ENCODE measurements at places on chromosomes 12 and 14. TPM values are rescaled to one million over a fixed set of nuclear protein-coding genes. Genes with fewer than 3 reads are reported as not detected.

The TAPBPL gene
- total RNA-seq = 29.1 TPM

The RBP5 gene
- not detected for total RNA-seq

The CLEC14A gene
- total RNA-seq = not detected

The IQSEC3 gene
- total RNA-seq = 1.8 TPM

The KRT81 gene
- not detected for total RNA-seq

The TMEM233 gene
- not detected for total RNA-seq

The CLEC4D gene
- total RNA-seq = not detected

The RNASE1 gene
- not detected for total RNA-seq

The CLSTN3 gene
- total RNA-seq = 19.5 TPM

The AQP2 gene
- total RNA-seq = not detected

The NGB gene
- total RNA-seq = not detected

The FAM186B gene
- 0.17 TPM for total RNA-seq

The TSPAN11 gene
- total RNA-seq = not detected

The TAMALIN gene
- 14.5 TPM for total RNA-seq

The ATG101 gene
- 50.0 TPM for total RNA-seq

The ADAM21 gene
- total RNA-seq = 0.15 TPM

The KCNMB4 gene
- total RNA-seq = 0.40 TPM

The OASL gene
- total RNA-seq = 3.3 TPM

The GPR135 gene
- total RNA-seq = 1.2 TPM

The C1QL4 gene
- total RNA-seq = not detected

The SPTB gene
- total RNA-seq = 0.17 TPM

The STXBP6 gene
- 0.10 TPM for total RNA-seq

The RFLNA gene
- not detected for total RNA-seq

The KRT79 gene
- total RNA-seq = 0.44 TPM

The IL31 gene
- 3.4 TPM for total RNA-seq

The WASHC4 gene
- 31.1 TPM for total RNA-seq

The SERPINA12 gene
- not detected for total RNA-seq

The LHX5 gene
- total RNA-seq = not detected

The SYCP3 gene
- 0.17 TPM for total RNA-seq

The DIO3 gene
- not detected for total RNA-seq

The TPI1 gene
- 1,984 TPM for total RNA-seq

The ISCU gene
- 91.4 TPM for total RNA-seq

The TGM1 gene
- total RNA-seq = 3.2 TPM

The ARMH4 gene
- 0.06 TPM for total RNA-seq

The WSCD2 gene
- total RNA-seq = not detected

The RD3L gene
- not detected for total RNA-seq
